AG04449 (cell line): ENCODE measurements at places on chromosomes 4 and X.

- DNase-seq, result no peak
Observed at GRCh38 chr4:89029591-89029990, 27.4 kb downstream of the FAM13A start.

GRCh38 chrX:136387951-136388502, 87.3 kb downstream of the ADGRG4 start:
- DNase-seq, result no peak

DNA sequence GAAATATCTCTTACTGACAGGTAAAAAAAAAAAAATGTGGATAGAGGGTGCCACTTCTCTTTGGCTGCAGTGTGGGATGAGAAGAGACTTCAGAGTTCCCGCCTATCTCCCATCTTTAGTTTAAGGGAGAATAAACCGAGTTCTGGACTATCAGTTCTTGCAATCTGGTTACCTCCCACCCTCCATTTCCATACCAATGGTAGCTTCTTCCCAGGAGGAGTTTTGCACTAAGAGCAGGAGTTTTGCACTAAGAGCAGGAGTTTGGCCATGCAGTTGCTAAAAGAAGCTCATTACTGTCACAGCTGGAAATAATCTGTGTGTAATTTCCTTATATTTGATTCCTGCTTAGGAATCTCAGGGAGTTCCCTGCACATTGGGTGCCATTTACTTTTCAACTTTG, 10.8 kb upstream of the GUCY1B1 start:
- DNase-seq, result no peak

DNA sequence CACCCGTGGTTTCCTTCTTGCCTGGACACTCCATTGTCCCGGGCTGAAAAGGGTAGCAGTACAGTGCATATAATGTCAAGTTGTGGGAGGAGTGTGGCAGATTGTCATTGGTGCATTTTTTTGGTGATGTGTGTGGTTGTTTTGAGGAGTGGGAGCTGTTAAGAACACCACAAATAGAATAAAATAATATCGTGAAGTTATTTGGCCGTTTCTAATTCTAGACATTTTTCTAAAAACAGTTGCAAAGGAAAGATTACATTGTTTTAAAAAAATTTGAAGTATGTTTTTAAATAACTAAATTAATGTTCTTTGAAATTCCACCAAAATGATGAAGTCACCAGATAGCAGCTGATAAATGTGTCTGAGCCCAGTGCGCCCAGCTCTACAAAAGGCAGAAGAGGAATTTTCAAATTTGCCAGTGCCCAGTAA, 1.3 kb downstream of the PKD2 start:
- DNase-seq, result no peak

GRCh38 chrX:117957128-117957527, 159.5 kb downstream of the KLHL13 start:
- DNase-seq, result no peak

DNA sequence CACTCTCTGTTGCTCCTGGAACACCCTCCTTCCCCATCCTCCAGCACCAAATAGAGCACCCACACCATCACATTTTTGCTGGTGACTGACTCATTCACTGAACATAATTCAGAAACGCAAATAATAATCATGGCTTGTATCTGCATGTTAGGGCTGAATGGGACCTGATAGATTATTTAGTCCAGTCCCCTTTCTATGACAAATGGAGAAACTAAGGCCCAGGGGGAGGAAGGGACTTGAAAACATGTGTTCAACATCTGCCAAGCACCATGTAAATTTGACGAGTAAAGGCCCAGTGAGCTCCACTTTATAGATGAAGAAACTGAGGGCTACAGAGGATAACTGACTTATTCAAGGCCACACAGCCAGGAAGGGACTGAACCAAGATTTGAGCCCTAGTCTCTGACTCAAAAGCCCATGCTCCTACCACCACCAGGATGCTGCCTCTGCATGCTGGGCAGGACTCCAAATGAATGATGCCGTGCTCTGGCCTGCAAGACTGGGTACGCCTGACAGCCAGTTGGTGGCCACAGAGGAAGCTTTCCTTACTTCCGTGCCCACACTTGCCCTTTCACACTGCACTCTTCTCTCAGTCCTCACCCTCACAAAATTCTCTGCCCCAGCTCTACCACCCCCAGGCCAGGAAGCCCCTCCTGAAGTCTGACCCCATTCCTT, 133.3 kb upstream of the PJA1 start:
- DNase-seq, result no peak

- no peak for DNase-seq
Observed at GRCh38 chrX:151899622-151900021, 13.1 kb upstream of the MAGEA4 start.

GRCh38 chr4:113981591-113981990, 2.1 kb upstream of the ARSJ start:
- DNase-seq, result no peak

DNA sequence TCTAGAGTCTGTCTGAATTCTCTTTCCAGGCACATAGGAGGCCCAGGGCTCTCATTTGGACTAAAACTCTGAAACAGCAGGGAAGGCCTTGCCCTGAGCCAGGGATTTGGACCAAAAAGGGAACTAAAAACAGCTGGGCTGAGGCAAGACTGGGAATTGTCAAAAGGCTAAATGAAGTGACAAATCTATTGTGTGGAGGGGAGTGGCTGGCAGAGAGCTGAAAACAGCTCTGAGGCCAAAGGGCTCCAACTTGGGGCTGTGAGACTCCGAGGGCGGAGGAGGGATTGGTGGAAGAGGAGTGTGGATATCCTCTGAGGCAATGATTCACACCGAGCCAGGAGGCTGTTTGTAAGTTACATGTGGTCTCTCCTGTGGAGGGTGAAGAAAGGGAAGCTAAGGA, 63.2 kb downstream of the PHEX start:
- DNase-seq, result no peak

DNA sequence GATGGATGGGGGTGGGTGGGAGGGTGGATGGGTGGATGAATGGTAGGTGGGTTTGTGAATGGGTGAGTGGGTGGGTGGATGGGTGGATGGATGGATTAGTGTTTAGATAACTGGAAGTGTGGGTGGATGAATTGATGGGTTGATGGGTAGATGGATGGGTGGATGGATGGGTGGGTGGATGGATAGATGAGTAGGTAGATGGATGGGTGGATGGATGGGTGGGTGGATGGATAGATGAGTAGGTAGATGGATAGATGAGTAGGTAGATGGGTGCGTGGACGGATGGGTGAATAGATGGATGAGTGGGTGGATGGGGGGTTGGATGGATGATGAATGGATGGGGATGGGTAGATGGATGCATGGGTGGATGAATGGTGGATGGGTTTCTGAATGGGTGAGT, 20.3 kb upstream of the ASMTL start:
- DNase-seq, result no peak

- no peak for DNase-seq
Observed at GRCh38 chr4:100414016-100414790, 103.6 kb downstream of the EMCN start.

GRCh38 chrX:94204524-94204923, 530.5 kb downstream of the FAM133A start:
- no peak for DNase-seq

DNA sequence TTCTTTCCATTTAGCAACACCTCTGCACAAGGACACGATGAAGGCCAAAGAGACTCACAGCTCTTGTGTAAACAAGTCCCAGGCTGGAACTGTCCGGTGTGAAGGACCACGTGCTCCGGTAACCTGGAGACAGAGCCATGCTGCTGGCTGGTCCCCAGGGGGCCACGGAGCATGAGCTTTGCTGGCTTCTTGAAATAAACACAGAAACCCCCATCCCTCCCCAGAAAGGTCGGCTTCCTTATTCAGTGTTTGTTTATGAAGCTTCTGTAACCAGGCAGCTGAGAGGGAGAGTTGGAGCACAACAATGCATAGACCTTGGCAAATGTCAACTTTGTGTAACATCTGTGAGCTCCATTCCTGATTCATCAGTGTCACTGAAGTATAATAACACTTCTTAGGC, 109.4 kb downstream of the GPR143 start:
- no peak for DNase-seq

- DNase-seq, result peak; percentile 97
Observed at GRCh38 chr4:7805533-7806337, 133.9 kb downstream of the AFAP1 start.

DNA sequence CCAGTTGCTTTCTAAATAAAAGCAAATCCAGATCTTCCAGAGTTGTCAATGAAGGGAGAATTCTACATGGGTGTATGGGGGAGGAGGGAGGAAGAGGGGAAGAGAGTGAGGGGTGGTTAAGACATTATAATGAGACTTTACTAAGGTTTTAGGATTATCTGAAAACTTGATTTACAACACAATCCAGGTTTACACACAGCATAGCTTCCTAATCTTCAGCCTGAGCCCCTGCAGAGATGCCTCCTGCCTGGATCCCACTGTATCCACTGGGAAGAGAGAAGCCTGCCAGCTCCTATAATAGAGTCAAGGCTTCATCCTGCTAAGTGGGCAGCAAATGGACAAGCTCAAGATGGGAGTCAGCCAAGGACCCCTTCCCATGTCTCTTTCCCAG, 85.6 kb upstream of the KIT start:
- no peak for DNase-seq

DNA sequence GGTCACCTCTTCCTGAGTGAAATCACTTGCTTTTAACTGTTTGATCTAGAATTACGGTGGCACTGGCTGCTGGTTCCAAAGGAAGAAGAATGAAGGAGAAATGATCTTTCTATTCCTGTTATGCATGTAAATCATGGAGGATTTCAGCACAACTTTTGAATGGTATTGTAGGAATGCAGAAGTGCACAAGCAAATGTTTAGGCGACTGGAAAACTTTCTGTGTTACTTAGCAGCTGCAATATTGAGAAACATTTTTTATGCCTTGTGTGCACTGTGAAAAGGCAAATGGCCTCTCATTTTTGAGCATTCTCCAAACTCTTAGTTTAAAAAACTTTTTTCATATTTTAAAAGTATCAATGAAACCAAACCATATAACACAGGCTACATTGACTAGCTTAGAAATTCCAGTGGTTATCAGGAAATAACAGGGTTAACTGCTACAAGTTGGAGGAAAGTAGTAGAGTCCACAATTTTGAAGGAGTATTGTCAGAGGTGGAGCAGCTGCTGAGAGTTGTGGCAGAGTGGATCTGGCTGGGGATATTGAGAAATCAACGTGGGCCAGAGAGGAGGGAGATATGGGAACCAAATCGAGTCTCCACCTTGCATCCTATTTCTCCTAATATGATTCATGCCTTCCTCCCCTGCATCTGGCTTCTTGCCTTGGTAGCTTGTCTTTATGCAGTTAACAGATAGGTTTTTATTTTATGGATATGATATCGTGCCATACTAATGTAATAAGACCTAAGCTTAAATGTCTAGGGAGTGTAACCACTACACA, 32.0 kb upstream of the FHL1 start:
- DNase-seq, result no peak
